ENCODE measurements at places on chromosomes 1 and 21.

DNA sequence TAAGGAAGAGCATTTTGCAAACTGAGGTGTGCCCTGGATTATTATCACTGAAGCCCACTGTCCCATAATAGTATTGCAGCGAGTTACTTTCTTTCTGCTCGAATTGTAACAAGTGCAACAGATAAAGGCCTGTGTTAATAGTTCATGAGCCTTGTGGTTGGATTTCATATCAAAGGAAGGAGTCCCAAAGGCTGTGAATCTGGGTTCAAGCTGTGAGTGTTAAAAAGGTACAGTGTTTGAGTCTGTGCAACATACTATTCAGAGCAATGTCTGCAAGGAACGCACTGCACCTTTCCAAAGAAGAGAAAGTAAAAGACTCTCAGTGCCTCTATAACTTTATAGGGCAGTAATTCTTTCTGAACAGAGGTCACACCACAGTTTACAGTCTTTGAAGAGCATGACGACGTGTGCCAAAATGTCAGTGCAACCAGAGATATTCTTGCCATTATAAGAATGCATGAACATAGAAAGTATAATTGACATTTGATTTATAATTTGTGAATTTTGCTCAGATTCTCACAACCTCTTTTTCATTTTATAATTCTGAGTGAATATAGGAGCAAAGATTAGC lies 79.1 kb downstream of the CDC7 start:
- DNase-seq: peak; percentile 27

DNA sequence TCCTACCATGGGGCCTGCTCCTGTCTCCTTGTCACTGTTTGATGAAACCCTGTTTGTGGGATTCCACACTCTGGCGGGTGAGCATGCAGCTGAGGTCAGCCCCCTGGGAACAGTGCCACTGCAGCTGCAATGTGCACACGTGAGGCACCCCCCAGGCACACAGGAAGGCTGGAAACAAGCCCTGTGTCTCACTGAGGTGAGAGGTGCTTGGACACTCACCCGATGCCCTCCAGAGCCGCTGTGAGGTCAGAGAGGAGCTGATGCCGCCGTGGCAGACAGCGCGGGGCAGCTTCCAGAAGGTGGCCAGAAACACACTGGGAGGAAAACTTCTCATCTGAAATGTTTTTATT lies 49.7 kb downstream of the SLX9 start:
- DNase-seq: peak; percentile 60

DNA sequence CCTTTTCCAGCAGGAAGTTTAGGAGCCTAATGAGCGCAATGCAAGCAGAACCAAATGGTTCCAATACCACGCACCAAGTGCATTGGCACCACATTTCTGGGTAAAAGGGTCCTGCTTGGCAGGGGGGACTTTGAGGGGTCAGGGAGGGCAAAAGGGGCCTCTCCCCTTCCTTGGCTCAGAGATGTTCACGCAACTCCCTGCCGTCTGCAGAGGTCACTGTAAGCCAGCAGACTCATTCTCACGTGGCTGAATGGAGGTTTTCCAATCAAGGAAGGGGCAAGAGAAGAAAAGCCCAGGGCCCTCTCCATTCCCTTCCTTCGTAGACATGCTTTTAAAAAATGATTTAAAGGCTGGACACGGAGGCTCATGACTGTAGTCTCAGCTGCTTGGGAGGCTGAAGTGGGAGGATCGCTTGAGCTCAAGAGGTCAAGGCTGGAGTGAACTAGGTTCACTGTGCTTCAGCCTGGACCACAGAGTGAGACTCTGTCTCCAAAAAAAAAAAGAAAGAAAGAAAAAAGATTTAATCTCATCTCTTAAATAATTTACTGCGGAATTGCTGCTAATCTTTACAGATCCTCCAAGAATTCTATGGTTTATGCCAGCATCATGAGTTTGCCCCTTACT lies 80.3 kb downstream of the RUNX3 start:
- DNase-seq: peak; percentile 53

DNA sequence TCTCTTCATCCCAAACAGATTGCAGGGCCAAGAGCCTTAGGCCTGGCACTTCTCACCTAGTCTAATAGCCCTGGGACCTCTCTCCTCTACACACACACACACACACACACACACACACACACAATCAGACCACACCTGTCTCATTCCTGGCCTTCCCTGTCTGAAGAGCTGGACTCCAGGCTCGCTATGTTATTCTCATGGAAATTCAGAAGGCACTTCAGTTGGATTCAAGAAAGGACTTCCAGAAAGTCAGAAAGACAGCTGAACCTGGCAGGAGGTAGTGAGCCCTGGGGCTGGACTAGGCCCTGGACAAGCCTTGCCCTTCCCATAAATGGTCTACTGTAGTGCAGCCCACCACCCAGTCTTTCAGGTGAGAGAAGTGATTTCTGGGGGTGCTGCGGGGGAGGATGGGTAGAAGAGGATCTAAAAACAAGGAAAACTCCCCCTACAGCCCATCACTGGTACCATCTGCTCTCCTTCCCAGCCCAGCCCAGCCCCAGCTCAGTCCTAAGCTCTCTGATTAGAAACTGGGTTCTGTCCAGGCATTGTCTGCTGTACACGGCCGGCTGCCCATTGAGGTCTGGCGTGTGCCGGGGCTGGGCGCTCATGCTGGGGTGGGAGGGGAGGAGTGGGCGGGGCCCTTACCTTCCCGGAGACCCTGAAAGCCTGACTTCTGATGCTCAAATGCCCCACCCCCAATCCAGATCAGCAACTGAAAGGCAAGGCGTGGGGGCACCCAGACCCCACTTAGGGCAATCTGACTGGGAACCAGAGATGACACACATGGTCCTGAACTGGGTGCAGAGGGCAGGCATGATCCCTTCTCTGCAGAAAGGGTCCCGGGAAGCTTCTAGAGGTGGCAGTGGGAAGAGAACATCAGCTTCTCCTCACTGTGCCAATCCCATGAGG lies 2.5 kb downstream of the KIF21B start:
- peak; percentile 53 for DNase-seq

DNA sequence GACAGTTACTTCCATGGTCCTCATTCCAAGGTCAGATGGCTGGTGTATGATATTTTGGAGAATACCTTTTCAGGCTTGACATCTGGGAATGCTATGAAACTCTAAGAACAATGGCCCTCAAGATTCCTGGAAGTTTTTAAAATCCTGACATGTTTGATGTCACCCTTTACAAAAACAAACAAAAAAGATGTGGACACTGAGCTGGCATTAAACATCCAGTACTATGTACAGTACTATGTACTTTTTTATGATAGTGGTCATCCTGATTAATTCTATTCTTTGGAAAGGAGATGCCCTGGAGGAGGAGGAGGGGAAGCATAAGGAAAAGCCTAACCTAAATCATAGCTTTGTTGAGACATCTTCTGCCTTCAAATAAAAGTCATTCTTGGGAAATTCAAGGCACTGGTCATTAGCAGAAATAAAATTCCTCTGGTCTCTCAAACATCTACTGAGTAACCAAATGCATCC lies 235.4 kb downstream of the HMCN1 start:
- DNase-seq: no peak

- DNase-seq: no peak
These were observed 61.9 kb upstream of the KRTAP11-1 start for GRCh38 chr21:30943243-30943642.

- DNase-seq: no peak
These were observed 106.5 kb downstream of the PLPP3 start for GRCh38 chr1:56472860-56473259.

DNA sequence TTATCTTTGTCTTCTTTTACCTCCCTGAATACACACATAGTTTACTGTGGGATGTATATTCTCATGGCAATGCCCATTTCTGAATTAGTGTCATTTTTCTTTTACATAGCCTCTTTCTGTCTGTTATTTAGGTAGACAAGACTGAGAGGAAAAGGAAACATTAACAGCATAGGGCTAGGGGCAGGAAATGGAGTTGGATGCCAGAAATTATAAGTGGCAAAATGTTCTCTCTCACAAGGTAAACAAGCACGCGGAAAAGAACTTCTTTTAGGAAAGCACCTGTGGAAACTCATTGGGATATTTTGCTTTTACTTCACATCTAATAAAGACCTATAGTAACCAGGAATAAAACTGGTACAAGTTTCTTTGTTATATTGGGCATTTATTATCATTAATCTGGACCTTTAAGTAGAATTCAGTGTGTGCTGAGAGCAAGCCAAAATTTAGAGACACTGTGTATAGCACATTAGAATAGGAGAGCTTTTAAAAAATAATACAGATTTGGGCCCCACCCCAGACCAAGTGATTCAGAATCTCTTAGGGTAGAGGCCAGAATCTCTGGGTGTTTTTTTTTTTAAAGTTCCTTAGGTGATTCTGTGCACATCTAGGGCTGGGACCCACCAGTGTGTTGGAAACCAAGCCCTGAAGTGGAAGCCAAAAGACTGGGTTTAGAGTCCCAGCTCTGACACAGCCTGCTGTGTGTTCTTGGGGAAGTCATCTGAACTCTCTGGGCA lies 32.7 kb downstream of the S100A10 start:
- no peak for DNase-seq

- no peak for DNase-seq
These were observed 8.4 kb downstream of the LGR6 start for GRCh38 chr1:202201971-202202370.

DNA sequence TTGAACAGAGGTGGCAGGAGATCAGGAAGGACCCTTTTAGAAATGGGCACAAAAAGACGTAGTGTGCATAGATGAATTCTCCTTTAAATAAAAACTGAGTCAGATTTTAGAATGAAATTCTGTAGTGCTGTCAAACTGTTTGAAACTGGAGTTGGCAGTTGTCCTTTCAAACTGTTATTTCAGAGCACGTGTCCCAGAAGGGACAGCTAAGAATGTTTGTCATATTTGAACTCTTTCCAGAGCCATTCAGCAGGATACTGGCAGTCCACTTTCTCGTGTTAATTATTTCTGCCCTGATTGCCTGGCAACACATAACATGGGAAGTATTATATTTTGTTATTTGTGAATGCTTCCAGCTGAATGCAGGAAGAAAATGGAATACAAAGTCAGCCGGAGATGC lies 212.3 kb upstream of the DPYD start:
- no peak for DNase-seq

DNA sequence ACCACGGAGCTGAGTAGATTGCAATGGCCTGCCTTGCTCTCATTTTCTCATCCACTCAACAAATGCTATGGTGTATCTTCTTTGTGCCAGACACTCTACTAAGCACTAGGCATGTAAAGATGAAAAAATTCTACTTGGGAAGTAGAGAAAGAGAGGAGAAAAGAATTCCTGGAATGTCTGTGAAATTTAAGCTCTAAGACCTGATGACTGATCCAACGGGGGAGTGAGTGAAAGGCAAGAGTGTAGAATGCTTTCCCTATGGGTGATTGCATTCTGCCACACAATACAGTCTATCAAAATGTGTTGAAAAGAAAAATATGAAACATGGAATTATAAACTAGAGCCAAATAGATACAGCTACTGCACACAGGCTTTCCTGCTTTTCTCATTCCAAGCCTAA lies 82.3 kb downstream of the CYYR1 start:
- DNase-seq: peak; percentile 17

- DNase-seq: peak; percentile 70
These were observed 58.1 kb downstream of the PRKCZ start for GRCh38 chr1:2108213-2108876.

DNA sequence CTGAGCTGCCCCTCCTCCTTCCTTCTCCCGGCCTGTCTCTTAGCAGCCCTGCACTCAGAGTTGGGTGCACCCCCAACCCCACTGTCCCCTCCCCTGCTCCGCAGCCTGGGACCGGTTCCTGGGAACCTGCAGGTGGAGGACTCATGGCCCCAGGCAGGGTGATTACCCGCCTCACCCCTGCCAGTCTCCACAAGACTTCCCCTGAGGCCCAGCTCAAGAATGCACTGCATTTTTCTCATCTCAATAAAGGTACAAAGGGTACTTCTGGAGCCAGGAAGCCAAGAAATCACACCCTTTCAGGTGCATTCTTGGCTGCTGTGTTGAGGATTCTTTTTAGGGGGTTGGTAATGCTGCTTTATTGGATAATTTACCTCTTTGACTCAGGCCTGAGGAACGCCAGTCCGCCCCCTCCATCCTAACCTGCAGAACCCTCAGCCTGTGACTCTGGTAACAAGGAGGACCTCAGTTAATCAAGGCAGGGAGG lies 126.3 kb upstream of the TMPRSS2 start:
- no peak for DNase-seq

DNA sequence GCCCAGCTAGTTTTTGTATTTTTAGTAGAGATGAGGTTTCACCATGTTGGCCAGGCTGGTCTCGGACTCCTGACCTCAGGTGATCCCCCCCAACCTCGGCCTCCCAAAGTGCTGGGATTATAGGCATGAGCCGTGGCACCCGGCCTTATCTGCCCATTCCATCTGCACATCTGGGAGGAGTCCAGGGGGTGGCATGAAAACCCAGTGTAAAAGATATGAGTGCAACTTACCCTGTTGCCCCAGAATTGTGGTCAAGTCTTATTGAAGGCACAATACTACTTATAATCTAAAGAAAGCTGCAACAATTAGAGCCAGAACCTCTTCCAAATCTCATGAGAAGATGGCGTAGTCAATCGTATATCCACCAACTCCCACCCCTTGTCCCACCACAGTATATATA lies 18.4 kb downstream of the CTXND2 start:
- DNase-seq: no peak

DNA sequence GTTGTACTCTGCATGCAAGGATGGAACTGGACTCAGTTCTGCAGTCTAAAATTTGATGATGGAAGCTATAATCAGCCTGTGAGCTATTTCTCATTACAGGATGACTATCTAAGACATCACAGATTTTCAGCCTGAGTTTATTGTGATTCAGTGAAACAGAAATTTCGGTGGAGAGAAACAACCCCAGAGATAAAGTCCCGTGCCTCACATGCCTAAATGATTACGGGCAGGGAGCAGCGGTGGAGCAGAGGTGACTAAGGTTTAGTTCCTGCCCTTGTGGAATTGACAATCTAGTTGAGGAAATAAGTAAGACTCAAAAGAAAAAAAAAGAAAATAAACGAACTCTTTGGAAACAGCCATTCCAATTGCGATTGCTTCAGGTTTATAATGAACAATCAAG lies 96.9 kb downstream of the GRIK3 start:
- no peak for DNase-seq

GRCh38 chr1:15761366-15762128 lies 3.0 kb downstream of the FBLIM1 start:
- peak; percentile 34 for DNase-seq

- DNase-seq: peak; percentile 70
These were observed 626 bp upstream of the HLCS start for GRCh38 chr21:36966821-36967768.

- DNase-seq: peak; percentile 52
These were observed 211.5 kb downstream of the LHX8 start for GRCh38 chr1:75345538-75346292.

- no peak for DNase-seq
These were observed 1.2 kb downstream of the PLCH2 start for GRCh38 chr1:2477309-2477708.

GRCh38 chr1:153389401-153389800 lies 1.5 kb downstream of the S100A8 start:
- no peak for DNase-seq

DNA sequence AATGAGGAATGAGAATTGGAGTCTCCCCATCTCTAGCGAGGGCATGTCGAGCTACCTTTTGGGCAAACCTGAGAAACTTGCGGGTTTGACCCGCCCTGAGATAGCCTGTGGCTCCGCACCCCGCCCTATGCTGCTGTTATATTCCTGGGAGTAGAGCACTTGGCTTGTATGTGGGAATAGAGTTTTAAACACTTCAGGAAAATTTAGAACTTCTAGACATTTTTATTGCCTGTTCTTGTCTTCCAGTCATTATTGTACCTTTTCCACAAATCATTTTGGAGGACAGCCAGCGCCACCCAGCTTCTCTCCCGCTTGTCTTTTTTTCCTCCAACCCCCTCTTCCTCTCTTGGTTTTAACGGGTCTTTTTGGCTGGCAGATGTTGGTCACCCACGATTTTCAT lies 738 bp downstream of the GNPAT start:
- DNase-seq: no peak

- no peak for DNase-seq
These were observed 41.2 kb downstream of the DPT start for GRCh38 chr1:168687816-168688215.

All from choroid plexus epithelial cell (primary cell).